Activated CD4-positive, CD25-positive, alpha-beta regulatory T cell treated with anti-CD3 and anti-CD28 coated beads, Interleukin-2, amount 50 U/mL, for 24 hours (primary cell): ENCODE measurements at places on chromosomes 16 and 17.

DNA sequence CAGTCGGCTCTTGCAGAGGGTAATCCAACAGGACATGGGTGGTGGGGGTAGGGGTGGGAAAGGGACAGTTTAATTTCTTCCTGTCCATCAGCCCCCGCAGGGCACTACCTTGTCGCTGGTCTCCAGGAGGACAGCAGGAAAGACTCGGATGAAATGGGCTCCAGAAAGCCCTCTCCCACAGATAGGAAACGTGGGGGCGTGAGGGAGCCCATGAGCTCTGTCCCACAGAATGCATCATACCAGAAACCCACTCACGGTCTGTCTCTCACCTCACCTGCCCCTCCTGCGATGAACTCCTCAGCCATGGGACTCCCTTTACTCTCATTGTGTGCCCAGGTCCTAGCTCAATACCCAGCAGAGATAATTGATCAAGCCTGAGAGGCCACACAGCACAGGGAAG lies 240.1 kb downstream of the GSG1L start:
- ATAC-seq: no peak

GRCh38 chr16:15404792-15405191 lies 9.2 kb downstream of the MPV17L start:
- ATAC-seq: no peak

DNA sequence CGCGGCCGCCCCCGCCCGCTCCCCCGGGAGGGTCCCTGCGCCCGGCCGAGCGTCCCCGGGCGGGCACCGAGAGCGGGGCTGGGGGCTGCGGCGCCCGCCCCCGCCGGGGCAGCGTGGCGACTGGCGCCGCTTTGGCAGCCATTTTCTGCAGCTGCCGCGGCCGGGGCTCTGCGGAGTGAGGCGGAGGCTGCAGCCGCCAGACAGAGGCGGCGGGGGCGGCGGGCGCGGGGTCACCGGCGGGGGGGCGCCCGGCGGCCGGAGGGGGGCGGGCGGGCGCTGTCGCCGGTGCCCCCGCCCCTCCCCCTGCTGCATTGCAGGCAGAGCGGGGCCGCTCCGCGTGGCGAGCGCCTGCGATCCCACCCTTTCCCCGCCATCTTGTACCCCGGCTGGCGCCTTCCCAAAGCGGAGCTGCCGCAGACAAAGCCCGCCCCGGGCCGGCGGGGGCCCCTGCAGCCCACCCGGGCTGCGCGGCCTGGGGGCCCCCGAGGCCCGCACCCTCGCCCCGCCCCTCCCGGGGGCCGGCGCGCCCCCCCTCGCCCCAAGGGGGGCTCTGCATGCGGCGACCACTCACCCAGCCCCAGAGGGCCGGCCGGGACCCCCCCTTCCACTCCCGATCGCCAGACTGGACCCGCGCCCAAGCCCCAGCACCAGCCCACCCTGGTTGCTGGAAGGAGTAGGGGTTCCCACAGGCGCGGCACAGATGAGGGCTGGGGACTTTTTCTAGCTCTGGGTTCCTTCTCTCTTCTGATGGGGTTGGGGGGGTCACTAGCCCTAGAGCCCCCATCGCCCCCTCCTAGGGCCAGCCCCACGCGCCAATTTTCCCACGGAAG lies 16.6 kb upstream of the CBX8 start:
- ATAC-seq: no peak

GRCh38 chr16:11501632-11502031 lies 85.1 kb downstream of the LITAF start:
- no peak for ATAC-seq

- ATAC-seq: no peak
Measured at GRCh38 chr16:717450-718245, 2.7 kb downstream of the METRN start.

DNA sequence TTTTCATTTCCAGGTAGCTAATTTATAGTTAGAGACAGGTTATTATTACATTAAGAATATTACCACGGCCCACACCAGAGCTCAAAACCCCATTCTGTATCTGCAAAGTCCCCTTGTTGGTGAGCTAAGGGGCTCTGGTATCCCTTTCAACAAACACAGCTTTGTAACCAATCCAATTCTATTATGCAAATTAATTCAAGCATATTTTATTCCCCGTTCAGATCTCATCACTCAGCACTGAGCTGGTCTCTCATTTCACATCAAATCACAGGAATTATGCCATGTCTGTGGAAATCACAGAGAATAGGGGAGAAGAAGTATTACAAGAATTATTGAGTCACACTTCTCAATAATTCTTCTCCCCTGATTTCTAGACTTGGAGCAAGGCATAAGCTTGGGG lies 111.7 kb downstream of the CDH11 start:
- no peak for ATAC-seq

GRCh38 chr17:64297467-64298088 lies 34.5 kb upstream of the TEX2 start:
- ATAC-seq: no peak

DNA sequence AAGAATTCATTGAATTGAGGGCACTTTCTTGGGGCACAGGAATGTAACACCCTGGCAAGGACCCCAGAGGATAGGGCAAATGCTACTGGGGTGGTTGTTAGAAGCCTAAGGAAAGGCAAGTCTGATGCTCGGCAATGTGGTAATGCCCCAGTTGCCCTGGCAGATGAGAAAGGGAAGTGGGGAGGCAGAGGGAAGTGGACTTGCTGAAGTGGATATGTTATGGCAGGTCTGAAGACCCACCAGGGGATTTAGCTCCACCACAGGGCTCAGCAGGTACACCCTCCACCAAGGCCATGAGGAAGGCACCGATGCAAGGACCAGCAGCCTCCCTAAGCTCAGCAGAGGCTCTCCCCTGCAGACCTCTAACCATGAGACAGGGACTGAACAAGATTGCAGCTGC lies 184.8 kb downstream of the IRX5 start:
- ATAC-seq: no peak

DNA sequence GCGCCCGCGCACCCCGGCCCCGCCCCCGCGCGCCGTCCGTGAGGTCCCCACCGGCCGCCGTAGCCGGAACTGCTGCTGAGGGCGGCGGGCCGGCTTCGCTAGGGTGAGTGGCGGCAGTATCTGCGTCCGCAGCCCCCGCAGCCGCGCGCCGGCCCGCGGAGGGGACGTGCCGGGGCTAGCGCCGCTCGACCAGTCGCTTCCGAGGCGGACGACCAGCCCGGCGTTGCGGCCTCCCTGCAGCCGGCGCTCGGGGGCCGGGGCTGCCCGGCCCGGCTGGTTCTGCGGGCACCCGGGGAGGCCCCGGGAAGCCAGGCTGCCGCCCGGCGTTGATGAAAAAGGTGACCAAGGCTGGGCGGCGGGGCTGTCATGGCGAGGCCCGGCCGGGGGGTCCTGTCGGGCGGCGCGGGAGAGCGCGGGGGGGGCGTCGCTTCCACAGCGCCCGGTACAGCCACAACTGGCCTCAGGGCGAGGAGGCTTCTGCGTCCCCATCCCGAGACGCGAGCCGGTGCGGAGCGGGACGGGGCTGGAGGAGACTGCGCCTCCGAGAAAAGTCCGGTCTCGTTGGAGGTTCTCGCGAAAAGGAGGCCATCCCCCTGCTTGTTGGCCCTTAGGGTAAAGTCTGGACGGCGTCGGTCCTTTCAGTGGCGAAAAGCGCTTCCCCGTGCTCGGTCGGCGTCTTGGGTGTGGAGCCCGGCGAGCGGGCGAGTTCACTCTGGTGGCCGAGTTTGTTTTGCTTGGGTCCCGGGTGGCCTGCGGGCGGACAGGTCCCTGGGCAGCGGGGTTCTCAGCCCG lies at the start of gene CRAMP1:
TSS of gene CRAMP1 (plus strand) at position 41 of the 792 bp plus-strand sequence. CDS start 2,280 bp downstream, outside the sequence.
- ATAC-seq: no peak

- no peak for ATAC-seq
Measured at GRCh38 chr16:86697715-86698114, 119.4 kb downstream of the FOXL1 start.

DNA sequence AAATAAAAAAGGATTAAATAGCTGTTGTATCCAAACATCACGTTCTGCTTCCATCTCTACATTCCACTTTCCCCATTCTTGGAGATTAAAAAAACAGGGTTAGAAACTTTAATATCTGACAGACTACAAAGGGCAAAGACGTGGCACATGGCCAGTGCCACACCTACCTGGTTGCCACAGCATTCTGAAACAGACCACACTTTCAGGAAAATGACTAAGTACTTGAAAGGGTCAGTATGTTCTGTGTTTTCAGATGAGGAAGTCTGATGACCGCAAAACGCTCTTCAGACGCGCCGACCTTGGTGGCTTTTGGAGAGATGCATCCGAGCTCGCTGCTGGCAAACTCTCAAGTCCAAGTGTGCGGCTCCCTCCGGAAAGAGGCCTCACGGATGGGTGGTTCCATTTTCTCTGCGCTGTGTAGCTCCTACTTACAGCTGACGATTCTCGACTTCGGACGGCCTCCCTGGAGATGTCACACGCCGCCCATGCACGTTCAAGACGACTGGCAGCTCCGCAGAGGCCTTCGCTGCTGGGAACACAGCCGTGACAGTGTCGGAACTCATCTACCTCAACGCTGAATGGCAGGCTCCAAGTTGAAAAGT lies 15.5 kb downstream of the MAP1LC3B start:
- ATAC-seq: no peak

DNA sequence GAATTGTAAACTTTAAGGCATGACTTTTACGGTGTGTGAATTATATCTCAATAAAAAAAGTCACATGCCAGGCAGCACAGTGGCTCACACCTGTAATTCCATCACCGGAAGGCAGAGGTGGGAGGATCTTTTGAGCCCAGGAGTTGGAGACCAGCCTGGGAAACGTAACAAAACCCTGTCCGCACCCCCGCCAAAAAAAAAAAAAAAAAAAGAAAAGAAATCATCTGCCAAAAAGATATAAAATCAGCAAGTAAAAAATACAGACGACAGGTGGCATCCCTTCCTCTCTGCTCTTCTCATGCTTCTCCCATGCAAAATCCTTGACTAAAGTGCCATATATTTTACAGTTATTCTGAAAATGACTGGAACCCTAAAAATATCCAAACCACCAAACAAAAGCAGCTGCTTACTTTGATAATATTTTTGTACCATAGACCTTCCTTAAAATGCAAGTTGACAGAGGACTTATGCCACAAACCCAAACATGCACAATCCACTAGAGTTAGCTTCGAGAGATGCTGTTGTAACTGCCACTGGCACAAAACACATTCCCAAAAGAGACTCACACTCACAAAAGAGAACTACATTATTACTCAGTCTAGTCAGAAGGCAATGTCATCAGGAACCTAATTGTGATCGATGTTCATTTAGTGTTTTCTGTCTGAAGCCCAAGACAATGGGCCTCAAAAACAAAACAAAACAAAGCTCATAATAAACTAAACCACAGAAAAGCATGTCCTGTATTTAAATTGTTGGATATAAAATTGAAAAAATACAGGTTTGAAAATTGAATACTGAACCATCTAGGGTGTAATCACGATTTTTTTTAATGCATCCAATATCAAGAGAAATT lies 2.4 kb downstream of the CRLF3 start:
- ATAC-seq: no peak

DNA sequence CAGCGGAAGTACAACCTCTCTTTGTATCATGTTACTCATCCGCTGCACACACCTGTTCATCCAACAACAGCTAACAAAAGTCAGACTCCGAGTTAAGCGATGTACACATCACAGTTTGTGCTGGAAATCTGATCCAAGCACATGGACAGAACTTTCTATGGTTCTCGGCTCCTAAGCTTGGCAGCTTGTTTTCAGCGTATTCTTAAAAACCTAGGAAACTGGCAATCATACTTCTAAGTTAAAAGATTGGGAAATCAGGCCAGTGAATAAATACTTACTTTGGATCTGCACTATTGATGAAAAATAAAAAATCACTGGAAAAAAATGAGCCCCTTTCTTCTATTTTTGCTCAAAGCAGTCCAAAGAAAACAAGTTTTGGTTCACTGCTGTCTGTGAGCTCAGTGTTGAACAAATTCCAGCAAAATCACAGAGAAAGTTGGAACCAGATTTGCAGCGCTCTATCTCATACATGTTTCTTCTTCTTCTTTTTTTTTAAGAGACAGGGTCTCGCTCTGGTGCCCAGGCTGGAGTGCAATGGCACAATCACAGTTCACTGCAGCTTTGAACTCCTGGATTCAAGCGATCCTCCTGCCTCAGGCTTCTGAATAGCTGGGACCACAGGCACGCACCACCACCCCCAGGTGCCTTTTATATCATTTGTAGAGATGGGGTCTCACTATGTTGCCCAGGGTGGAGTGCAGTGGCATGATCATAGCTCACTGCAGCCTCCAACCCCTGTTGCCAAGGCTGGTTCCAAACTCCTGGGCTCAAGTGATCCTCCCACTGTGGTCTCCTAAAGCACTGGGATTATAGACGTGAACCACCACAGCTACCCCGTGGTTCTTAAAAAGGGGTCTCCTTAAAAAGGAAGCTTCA lies 71.6 kb upstream of the CREBBP start:
- no peak for ATAC-seq

DNA sequence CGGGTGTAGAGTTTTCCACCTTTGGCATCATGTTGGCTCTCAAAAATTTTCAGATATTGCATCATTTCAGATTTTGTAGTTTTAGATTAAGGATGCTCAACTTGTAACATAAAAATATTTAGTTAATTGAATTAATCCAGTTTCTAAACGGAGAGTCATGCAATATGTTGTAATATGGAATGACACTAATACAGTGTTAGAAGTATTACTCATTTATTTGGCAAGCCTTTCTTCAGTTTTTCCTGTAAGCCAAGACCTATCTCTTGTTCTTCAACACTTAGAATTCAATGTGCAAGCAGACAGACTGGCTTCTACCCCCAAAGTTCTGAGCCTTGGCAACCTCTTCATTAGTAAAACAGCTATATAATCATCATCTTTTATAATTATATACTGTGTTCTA lies 985.0 kb upstream of the GOT2 start:
- no peak for ATAC-seq

DNA sequence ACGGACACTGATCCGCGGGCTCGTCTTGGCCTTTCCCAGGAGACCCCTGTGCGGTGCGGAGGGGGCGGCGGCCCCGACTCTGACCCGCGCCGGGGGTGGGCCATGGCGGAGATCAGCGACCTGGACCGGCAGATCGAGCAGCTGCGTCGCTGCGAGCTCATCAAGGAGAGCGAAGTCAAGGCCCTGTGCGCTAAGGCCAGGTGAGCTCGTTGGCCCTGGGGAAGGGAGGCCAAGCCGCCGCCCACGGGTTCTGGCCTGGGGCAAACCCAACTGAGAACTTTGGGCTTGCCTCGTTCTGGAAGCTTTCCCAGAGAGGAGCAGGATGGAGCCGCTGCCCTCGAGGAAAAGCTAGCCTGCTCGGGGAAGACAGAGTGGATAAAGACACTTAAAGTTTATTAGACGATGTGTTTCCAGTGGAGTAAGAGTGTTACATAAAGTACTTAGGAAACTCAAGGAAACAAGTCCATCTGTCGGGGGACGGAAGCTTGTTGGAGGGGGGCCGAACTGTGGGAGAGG lies 540 bp downstream of the PPP4C start:
- ATAC-seq: peak; percentile 44

- peak; percentile 44 for ATAC-seq
Measured at GRCh38 chr17:39863918-39864746, at the start of gene IKZF3. IKZF3 (minus strand) TSS chr17:39864312; CDS start chr17:39864126, 186 bp downstream.

DNA sequence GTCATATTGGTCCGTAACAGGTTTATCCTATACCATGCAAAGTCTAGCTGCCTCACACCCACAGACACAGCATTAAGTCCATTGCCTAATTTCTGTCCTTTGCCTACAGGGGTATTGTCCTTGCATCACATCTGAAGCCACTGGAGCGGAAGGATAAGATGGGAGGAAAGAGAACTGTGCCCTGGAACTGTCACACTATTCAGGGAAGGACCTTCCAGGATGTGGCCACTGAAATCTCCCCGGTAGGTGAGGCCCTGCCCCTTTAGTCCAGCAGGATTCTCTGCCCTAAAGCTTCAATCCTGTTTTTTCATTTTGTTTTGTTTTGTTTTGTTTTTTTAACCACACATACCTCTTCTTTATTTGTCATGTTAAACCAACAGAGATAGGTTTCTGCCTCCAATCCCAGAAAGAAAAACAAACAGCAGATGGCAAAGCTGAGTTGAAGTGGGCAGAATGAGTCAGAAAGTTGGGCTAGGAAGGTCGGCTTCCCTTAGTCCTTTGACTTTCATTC lies 2.2 kb upstream of the EFTUD2 start:
- ATAC-seq: no peak
